ENCODE measurements at places on chromosomes 13 and 19.

GRCh38 chr13:96632536-96633320, 361.5 kb downstream of the OXGR1 start:
- no peak for DNase-seq

GRCh38 chr13:107067381-107067780, 499.4 kb upstream of the ARGLU1 start:
- DNase-seq, result no peak

DNA sequence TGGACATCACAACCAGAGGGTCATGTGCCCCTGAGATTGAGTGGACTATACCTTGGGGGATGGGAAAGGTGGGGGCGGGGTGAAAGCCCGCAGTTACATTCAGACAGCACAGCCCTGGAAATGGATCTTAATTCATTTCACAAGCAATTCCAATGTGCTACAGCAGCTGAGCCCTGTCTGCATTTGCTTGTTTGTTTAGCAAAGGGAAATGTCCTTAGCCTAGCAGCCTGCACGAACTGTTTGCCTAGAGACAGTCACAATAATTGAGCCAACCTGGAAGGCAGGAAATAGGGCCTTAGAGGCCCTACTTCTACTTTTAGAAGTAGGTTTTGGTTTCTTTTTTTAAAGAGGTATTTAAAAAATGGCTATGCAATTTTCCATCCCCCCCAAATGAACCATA, 177.3 kb upstream of the KL start:
- no peak for DNase-seq

DNA sequence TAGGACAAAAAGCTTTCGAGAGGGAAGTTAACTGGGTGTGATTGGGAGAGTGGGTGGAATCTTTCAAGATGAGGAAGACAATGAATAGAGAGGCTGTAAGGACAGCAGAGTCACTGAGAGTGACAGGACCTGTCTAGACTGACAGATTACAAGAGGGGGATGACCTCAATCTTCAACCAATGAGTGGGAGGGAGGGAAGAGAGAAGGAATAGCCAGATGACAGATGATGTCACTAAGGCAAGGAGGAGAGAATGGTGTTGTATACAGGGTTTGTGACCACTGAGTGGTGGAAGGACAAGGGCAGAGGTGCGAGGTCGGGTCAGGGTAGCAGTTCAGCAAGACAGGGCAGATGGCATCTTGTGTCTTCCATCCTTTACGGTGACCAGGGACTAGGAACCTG, 5.8 kb upstream of the ILF3 start:
- no peak for DNase-seq

DNA sequence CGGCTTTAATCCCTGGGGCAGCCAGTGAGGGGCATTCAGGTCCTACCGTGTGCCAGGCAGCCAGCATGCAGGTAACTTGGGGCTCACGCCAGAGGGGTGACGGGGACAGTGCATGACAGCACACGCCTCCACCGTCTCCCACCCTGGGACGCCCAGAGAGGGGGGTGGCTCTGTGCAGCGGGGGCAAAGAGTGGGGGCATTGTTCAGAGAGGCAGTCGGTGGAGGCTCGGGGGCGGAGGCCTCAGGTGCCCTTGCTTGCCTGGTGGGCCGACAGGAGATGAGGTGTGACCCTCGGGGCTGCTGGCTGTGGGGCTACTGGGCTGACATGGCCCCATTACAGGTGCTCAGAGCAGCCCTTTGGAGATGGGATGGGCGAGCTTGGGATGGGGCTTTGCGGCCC, 18.4 kb downstream of the PLIN4 start:
- DNase-seq, result no peak

All from trophoblast cell (in vitro differentiated cells and primary cell).